ENCODE measurements at places on chromosomes 4 and X.

GRCh38 chr4:90852237-90852636 lies 725.0 kb downstream of the CCSER1 start:
- no peak for DNase-seq

DNA sequence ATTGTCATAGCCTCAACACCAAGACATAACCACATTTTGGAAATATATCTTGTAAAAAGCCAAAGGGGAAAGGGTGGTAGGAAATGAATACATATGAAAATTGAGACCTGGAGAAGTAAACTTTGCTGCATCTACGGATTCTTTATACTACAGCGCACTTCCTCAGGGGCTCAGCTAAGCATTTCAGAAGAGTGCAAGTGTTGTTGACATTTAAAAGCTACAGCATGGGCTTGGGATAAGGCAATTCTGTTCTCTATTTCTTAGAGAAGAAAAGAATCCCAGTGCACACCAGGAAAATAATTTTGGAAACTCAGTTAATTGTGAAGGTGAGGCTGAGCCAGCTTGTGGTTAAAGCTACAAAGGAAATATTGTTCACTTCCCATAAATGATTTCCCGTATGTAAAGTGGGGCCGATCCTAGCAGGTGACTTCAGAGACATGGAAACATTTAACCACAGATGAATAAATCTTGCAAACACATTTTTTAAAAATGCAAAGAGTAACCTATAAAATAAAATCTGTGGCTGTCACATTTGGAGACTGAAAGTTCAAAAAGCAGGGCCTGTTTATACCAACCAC lies 12.6 kb upstream of the GBA3 start:
- no peak for DNase-seq

- DNase-seq = no peak
Observed at GRCh38 chrX:78725287-78725686, 22.2 kb upstream of the LPAR4 start.

DNA sequence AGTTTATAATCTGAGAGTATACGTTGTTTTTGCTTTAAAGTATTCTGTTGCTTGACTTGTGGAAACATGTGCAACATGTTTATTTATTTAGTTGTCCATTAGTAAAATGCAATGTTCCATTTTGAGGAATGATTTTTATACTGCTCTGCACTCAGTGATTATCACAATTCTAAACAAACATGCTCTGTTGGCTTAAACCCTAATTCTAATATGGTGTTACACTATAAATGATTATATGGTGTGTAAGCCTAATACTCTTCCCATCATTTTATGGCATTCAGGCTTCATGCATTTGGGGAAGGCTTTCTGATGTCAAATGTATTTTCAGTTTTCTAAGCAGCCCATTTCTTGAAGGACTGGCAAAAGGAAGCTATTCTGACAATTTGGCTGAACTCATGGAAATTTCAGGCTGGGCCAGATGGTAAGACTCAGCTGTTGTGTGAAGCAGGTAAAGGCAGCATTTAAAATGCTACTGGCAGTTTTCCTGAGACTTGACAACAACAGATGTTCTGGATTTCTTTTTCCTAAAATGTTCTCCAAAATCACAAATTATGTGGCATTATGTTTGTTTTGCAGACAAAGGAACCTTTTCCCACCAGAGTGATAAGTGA lies 336.7 kb upstream of the GNPDA2 start:
- DNase-seq = no peak

GRCh38 chr4:23171976-23172375 lies 479.2 kb downstream of the GBA3 start:
- DNase-seq = no peak

DNA sequence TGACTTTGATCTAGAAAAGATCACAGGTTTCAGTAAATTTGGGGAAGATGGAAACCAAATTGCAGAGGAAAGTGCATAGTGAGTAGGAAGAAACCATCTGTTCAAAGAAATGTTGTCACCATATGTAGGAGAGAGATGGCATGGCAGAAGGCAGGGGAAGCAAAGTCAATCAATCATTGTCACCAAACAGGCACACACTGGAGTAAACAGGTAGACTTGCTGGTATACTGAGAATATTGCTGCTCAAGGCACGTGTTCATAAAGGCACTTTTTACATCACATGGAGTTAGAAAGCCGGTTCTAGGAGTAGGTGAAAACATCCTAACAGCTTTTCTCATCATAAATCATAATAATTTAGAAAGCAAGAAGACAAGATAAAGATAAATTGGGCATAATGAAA lies 550.5 kb upstream of the FAT1 start:
- no peak for DNase-seq

DNA sequence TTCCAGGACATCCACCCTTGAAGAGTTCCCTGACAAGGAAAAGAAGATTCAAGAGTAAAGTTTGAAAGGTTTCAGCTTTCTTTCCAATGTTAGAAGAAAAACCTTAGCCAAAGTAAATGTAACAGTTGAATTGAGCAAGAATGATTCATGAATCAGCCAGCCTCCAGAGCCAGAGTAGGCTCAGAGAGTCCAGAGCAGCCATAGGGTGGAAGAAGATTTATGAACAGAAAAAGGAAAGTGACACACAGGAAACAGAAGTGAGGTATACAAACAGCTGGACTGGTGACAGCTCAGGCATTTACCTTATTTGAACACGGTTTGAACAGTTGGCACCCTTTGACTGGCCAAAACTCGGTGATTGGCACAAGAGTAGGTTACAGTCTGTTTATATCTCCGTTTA lies 63.2 kb downstream of the QDPR start:
- DNase-seq = no peak

DNA sequence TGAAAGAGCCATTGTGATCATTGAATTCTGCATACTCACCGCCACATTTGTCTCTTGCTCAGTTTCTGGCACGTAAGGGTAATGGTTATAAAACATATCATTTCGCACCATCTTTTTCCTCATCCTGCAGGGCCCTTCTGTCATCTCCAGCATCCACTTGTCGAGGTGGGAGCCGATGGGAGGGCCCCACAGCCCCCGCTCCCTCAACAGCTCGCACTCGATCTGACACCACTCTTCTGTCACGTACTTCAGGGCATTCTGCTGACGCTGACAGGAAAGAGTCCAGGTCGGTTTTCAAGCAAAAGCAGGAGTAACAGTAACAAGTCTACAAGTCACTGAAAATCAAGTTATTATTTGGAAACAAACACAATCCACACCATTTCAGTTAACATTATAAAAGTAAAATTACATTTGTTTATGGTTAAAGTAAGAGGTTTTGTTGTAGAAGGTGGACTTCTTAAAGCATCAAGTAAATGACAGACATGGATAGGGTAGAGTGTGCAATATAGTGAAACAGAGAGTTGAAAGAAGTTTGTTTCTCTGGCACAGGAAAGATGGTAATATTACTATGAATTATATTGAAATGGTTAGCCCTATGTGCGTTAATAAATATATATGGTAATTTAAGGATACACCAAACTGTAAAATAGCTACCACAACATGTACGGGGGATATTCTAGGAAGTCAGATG lies 150.6 kb downstream of the CDS1 start:
- no peak for DNase-seq

- DNase-seq = no peak
Observed at GRCh38 chr4:133694416-133694815, 507.2 kb downstream of the PABPC4L start.

GRCh38 chr4:85610450-85610849 lies 135.5 kb downstream of the ARHGAP24 start:
- no peak for DNase-seq

DNA sequence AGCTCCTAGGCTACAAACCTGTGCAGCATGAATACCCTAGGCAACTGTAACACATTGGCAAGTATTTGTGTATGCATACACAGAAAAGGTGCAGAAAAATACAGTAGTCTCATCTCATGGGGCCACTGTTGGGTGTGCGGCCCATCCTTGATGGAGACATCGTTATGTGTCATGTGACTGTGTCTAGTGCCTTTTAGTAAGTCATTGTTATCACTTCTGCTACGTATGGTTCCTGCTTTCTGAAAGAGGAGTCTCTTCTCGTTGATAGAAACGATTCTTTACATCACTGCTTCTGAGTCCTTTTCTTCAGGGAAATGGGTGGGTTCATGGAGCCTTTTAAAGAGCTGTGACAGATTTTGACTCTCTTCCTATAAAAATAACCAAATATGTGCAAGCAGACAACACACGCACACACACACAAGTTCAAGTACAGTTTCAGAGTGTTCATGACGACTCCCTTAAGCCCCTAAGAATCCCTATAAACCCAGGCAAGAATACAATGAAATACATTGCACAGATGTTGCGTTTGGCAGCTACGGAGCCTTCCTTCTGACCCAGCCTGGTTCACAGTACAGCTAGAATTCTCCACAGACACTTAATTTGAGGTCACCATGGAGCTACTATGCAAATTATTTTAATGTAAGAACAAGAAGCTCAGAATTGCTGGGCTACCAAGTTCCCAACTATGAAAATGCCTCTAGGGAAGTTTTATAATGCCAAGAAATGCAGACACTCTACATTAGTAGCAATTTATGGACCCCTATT lies 10.2 kb upstream of the STK32B start:
- no peak for DNase-seq

- no peak for DNase-seq
Observed at GRCh38 chr4:184282895-184283654, 65.4 kb upstream of the ENPP6 start.

DNA sequence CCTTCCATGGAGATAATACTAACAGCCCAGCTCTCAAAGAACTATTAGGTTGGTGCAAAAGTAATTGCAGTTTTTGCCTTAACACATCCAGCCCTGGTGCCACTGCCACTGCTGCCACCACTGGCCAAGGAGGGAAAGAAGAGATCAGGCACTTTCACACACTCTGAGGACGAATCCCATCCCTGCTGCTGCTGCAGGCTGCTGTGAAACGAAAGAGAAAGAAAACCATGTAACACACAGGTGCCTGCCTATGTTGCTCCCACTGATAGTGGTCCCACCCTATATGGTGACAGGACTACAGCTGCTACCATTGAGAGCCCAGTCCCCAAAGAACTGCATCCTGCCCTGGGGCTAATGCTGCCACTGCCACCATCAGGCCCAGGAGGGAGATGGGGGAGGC lies 35.1 kb downstream of the TMLHE start:
- peak; percentile 0 for DNase-seq

GRCh38 chrX:65688403-65688871 lies 21.0 kb downstream of the MSN start:
- no peak for DNase-seq

DNA sequence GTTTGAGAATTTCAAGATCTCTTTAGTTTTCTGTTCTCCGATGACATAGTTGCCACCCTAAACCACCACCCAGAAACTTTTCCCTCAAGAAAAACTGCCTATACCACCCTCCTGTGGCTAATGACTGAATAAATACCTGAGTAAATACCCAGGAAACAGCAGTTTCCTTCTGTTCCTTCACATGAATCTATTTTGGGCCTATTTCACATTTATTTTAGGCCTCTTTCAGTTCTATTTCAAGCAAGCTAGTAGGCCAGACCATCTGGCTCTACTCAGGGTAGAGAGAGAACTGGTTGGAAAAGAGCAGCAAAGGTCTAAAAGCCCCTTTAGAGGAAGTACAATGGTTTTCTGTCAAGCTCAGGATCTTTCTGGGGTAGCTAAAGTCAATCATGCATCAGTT lies 23.4 kb downstream of the ARHGEF9 start:
- DNase-seq = no peak

DNA sequence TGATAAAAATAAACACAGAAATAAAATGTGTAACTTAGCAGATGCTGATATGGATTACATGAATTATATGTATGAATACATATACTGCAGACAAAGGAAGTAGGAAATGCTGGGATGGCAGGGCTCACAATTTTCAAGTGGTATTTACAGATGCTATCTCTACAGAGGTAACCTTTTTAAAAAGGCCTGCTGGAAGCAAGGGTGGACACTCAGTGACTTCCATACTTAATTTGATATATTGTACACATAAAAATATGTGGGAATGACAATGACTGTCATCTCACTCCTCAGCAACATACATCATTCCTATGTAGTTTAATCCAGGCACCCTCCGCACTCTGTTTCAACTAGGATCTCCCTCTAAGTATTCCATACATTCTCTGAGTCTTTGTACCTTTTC lies 452.9 kb downstream of the DTHD1 start:
- no peak for DNase-seq

- DNase-seq = no peak
Observed at GRCh38 chr4:186580669-186581068, 25.3 kb upstream of the MTNR1A start.

GRCh38 chr4:138938366-138938690 lies 77.3 kb upstream of the NOCT start:
- no peak for DNase-seq

DNA sequence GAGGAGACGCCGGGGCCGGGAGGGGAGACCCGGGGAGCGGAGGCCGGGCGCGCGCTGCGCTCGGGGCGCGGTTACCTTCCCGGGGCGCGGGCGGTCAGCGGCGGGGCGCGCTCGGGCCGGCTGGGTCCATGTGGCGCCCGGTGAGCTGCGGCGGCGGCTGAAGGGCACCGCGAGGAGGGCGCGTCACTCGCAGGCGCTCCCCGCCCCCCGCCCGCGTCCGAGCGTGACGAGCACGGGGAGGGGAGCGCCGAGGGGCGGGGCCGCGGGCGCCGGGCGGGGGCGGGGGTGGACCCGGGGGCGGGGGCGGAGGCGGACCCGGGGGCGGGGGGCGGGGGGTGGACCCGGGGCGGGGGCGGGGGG lies at the start of gene CPLX1:
Gene CPLX1 (minus strand): TSS at position 159 of the 360 bp plus-strand sequence. CDS start 1,607 bp downstream, outside the sequence.
- DNase-seq = no peak

- DNase-seq = no peak
Observed at GRCh38 chrX:150635952-150636351, 57.2 kb upstream of the MTMR1 start.

DNA sequence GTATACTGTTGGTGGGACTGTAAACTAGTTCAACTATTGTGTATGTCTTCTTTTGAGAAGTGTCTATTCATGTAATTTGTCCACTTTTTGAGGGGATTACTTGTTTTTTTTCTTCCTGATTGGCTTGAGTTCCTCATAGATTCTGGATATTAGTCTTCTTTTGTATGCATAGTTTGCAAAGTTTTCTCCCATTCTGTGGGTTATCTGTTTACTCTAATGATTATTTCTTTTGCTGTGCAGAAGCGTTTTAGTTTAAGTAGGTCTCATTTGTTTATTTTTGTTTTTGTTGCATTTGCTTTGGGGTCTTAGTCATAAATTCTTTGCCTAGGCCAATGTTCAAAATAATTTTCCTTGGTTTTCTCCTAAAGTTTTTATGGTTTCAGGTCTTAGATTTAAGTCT lies 26.6 kb upstream of the ANTXR2 start:
- DNase-seq = no peak

DNA sequence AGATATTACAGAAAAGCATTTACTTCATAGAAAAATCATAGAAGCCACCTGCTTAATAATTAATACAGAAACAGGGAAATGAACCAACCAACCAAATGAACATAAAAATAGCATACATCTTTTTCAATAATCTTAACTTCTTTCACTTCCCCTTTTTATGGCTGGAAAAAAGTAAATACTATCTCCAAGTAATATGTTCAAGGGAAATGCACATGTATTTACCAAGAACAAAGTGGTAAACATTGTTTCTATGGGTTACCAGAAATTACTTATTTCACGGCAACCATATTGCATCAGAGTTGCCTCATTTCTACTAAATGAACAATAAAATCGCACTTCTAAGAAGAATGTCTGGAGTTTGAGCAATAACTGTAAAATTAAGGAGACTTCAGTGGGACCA lies 321.3 kb downstream of the TMA16 start:
- no peak for DNase-seq

- DNase-seq = no peak
Observed at GRCh38 chr4:158856852-158857251, 88.0 kb downstream of the FNIP2 start.

Data from effector memory CD4-positive, alpha-beta T cell (primary cell).